ENCODE measurements at places on chromosomes 1 and 21.

GRCh38 chr1:169161496-169162194 lies 55.2 kb downstream of the ATP1B1 start:
- peak; percentile 66 for DNase-seq

DNA sequence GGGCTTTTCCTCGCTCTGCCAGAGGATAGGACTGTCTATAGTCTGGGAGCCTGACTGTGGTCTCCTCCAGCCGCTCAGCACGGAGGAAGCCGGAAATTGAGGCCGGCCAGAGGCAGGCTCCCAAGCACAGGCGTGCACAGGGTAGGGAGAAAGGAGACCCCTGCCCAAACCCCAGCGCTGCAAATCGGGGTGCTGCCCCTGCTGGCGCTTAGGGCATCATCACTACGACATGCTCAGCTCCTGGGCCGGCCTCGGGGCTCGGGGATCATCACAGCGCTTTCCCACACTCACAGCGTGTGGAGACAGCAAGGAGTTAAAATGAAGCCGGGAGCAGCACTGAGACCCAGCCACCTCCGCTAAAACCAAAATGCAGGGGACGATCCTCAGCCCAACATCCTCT lies 62.8 kb upstream of the ARHGEF16 start:
- no peak for DNase-seq

DNA sequence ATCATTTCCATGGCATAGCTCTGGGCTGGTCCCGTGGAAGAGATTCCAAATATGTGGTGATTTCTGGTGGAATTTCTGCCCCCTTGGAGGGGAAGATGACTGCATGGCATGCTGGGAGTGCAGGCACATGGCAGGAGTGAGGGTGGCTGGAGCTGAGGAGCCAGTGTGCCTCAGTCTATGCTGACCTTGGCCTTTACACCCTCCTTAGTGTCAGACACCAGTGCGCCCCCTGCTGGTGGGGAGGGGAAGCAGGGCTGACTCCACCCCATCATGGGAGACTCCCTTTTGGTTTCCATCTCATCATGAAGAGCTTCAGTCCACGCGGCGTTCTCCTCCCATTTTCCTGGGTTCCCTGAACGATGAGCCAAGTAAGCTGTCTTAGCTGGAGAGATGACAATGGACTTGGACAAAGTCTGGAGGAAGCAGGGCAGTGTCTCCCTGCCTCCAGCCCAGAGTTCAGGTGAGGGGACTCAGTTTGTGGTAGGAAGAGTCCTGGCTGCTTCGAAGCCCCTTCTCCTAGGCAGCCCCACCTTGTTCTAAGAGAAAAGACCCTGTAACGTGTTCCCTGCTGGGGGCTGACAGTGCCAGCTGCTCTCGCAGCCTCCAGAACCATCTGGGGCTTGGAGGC lies 10.3 kb downstream of the ALX3 start:
- DNase-seq: peak; percentile 16

- no peak for DNase-seq
Observed at GRCh38 chr1:245825128-245825901, 670.5 kb downstream of the KIF26B start.

DNA sequence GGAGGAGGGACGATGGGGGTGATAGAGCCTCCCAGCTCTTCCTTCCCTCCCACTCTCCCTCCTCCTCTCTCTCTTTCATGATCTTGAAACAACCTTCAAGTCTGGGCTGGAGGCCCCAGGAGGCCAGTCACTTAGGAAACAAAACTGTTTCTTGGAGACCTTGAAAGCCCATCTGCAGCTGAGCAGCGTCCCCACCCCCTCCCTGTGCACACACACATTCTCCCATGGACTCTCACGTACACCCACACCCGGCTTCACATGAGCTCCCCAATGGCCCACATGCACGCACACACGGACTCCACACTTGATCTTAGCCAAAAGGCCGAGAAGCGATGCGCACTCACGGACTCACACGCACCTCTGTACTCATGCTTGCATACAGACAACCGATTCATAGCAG lies 3.2 kb upstream of the ATP1A2 start:
- no peak for DNase-seq

DNA sequence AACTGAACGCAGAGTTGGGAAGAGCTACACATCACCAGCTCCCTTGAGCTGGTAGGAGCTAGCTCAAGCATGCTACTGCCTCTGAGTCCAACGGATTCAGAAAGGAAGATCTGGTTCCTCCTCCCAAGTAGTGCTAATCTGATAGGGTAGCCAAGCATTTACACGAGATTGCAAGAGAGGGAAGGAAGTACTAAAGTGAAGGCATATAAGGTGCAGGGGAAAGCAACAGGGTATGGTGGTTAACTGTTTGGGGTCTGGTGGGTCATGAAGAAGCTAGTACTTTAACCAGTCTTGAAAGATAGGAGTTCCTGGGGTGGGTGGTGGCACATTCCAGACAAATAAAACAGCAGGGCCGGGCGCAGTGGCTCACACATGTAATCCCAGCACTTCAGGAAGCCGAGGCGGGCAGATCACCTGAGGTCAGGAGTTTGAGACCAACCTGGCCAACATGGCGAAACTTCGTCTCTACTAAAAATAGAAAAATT lies 20.2 kb upstream of the ZNF436 start:
- DNase-seq: no peak

GRCh38 chr1:67355745-67356424 lies 48.2 kb downstream of the IL12RB2 start:
- peak; percentile 51 for DNase-seq
